Stimulated activated CD8-positive, alpha-beta memory T cell treated with anti-CD3 and anti-CD28 coated beads, Interleukin-2, amount 100 ng/mL, for 48 hours (primary cell): ENCODE measurements at places on chromosomes 2 and 18.
A peak's percentile ranks its signal among the peaks of the same experiment; 100 is the strongest.

DNA sequence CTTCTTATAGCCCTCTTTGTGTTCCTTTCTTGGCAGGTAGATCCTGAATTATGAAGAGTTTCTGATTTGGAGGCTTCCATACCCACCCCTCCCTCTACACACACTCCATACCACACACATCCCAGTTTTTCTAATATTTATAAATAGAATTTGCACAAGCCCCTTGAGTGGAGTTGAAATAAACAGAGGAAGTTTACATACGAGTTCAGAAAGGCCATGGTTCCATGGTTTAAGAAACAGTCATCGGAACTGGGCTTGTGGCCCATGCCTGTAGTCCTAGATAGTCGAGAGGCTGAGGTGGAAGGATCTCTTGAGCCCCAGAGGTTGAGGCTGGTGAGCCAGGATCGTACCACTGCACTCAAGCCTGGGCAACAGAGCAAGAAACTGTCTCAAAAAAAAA is 62.7 kb upstream of the TANC1 start:
- DNase-seq, result no peak

DNA sequence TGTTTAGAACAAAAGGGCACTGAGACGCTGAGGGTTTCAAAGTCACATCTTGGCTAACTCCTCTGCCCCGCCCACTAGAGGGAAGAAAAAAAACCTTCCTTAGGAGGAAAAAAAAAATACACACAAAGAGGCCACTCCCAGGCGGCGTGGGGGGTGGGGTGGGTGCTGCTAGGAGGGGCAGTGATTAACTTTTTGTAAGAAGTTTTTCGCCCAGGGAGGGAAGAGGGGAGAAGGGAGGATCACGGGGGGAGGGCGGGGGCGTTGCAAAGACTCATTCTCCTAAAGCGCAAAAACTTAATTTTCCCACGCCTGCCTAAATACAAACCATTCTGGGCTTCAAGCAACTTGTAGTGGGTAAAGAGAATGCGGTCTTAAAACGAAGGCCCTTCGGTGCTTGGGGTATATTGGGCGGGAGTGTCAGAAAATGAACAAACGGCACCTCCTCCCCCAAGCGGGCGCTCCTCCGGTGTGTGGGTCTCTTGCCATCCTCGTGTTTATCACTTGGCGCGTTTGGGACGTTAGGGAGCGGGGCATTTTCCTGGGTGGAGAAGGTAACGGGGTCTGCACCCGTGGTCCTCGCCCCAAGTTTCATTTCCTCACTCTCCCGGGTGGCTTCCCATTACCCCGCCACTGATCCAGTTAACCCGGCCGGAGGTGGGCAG is 1.7 kb downstream of the CXCR4 start:
- peak; percentile 54 for DNase-seq

- no peak for DNase-seq
Observed at GRCh38 chr18:79239631-79240030, 156.1 kb upstream of the NFATC1 start.

GRCh38 chr18:5318061-5318700 is 22.7 kb upstream of the ZBTB14 start:
- no peak for DNase-seq

GRCh38 chr2:71560638-71561011 is 107.3 kb downstream of the DYSF start:
- DNase-seq, result no peak
